ENCODE measurements at places on chromosomes 11 and 22.
A peak's percentile ranks its signal among the peaks of the same experiment; 100 is the strongest.

DNA sequence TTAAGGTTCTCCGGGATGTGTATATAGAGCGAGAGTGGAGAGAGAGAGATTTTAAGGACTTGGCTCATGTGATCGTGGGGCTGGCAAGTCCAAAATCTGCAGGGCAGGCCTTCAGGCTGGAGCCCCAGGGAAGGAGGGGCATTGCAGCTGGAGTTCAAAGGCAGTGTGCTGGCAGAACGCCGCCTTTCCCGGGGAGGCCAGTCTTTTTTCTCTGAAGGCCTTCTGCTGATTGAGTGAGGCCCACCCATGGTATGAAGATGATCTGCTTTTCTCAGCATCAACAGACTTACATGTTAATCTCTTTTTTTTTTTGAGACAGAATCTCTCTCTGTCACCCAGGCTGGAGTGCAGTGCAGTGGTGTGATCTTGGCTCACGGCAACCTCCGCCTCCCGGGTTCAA lies 25.4 kb downstream of the FBLN1 start:
- DNase-seq = no peak

GRCh38 chr11:104625246-104625645 lies 273.0 kb downstream of the CASP12 start:
- DNase-seq = no peak

GRCh38 chr11:122709039-122709760 lies 53.7 kb downstream of the UBASH3B start:
- no peak for DNase-seq

- DNase-seq = no peak
Observed at GRCh38 chr11:65334696-65335295, 1.1 kb downstream of the DPF2 start.

- DNase-seq = no peak
Observed at GRCh38 chr11:19442554-19442910, 201.8 kb upstream of the E2F8 start.

DNA sequence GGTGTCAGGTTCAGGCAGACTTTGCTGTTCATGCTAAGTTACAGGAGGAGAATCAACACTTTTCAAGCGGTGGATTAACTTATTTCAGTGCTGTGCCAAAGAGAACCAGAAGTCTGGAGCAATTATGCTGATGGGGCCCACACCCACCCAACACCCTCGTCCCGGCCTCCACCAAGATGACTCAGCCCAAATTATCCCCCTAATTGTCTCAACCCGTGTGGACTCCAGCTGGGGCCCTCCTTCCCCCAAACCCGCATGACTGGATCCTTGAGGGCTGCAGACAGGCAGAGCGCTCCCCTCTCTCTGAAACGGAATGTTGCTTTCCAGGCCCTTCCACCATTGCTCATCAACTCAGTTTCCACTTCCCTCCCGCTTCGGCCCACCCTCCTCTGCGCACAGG lies 34.6 kb upstream of the MN1 start:
- DNase-seq = no peak

GRCh38 chr11:77530879-77531278 lies 57.0 kb upstream of the PAK1 start:
- no peak for DNase-seq

DNA sequence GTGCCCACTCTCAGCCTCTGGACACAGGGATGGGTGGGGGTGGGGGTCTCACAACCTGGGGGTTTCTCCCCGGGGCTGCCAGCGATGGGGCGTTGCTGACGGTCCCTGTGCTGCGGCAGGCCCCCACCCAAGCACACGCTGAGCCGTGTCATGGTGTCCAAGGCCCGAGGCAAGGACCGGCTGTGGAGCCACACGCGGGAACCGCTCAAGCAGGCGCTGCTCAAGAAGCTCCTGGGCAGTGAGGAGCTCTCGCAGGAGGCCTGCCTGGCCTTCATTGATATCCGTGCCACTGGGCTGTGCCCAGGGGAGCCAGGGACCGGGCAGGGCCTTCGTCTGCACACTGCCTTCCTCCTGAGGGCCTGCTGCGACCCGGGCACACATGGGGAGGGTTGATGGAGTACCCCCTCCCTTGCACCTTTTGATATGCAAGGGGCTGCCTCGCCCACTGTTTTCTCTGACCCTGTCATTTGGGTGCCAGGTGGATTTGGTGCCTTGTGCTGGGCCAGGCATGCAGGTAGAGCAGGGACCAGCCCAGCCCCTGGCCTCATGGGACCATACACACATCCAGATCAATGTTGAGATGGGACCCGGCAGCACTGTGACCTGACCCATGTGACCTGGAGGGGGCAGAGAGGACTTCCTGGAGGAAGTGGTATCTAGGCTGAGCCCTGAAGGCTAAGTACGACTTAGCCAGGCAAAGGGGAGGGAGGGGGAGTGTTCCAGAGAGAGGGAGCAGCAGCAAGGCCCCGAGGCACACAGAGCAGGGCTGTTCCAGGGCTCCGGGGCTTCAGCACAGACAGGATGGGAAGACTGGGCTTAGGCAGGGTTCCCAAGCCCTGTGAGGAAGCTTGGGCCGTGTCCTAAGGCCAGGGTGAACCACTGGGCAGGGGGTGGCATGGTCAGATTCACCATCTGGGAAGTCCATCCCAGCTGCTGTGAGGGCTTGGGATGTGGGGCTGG lies 75.2 kb downstream of the MYO7A start:
- DNase-seq = no peak

DNA sequence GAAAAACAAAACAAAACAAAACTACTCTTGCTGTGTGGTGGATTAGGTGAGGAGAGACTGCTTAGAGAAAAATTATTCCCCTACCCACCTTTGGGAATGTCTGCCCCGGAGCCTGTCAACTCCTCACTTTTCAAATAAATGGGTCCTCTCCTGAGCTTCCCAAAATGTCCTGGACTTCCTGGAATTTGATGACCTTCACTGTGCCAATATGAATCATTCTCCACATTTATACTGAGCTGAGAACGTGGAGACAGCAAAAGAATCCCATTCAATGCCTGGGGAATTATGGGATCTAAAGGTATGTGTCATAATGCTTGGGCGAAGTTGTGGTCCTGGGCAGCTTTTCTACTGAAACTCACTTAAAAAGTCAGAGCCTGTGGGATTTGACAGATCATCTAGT lies 136.8 kb downstream of the KIF18A start:
- DNase-seq = no peak

DNA sequence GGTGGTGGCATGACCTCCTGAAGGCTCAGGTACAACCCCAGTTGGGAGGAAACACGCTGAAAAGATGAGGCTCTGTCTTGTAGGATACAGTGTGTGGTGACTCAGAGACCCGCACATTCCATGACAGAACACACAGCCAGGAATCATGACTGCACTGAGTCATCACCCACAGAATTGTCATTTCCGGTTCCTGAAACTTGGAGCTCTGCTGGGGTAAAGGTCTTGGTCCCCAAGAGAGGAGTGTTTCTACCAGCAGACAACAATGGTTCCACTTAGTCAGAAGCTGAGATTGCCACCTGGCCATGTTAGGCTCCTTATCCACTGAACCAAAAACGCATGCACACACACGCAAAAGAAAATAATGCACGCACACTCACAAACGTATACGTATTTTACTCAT lies 31.5 kb upstream of the CYB5R3 start:
- peak; percentile 27 for DNase-seq

DNA sequence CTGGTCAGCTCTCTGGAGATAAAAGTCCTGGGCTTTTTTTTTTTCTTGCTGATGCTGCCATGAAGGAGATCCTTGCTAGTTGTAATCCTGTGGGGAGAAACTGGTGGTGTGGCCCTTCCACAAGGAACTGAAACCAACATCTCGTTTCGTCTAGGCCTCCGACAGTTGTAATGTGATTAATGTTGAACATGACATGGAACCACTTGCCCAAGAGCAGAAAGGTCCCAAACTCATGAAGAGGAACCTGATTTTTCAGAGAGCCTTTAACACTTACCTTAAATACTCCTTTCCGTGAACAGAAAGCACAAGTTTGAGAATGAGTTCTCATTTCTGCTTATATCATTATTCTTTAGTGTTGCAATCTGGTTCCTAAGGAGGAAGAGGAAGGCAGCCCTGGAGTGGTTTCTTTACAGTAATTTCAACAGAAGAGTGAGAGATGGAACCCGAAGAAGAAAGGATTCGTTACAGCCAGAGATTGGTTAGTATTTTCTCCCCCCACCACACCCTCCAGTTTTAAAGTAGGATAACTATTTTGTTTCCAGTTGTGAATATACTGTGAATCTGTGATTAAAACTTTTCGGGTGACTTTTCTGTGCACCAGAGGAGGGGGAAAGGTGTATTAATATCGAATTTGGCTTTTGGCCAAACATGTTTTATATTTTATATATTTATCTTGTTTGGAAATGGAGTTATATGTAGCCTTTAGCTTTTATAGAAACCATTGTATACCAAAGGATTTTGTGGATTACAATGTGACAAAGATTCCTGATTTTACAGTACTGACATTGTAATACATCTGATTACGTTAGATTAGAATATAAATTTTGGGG lies 2.0 kb downstream of the KDM2A start:
- DNase-seq = peak; percentile 30

DNA sequence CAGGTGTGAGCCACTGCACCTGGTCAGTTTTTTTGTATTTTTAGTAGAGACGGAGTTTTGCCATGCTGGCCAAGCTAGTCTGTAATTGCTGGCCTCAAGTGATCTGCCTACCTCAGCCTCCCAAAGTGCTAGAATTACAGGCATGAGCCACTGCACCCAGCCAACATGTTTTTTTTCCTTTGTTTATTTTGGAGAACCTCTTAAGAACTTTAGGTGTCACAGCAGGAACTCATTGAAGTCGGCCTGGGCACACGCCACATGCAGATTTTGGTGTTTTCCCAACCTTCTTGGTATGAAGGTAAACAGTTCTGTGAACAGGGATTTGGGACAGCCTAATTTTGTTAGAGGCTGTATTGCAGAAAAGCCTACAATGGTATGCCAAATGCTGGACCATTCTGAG lies 9.4 kb downstream of the DIXDC1 start:
- no peak for DNase-seq

GRCh38 chr22:22942511-22943329 lies 55.1 kb downstream of the IGLL5 start:
- DNase-seq = peak; percentile 88

DNA sequence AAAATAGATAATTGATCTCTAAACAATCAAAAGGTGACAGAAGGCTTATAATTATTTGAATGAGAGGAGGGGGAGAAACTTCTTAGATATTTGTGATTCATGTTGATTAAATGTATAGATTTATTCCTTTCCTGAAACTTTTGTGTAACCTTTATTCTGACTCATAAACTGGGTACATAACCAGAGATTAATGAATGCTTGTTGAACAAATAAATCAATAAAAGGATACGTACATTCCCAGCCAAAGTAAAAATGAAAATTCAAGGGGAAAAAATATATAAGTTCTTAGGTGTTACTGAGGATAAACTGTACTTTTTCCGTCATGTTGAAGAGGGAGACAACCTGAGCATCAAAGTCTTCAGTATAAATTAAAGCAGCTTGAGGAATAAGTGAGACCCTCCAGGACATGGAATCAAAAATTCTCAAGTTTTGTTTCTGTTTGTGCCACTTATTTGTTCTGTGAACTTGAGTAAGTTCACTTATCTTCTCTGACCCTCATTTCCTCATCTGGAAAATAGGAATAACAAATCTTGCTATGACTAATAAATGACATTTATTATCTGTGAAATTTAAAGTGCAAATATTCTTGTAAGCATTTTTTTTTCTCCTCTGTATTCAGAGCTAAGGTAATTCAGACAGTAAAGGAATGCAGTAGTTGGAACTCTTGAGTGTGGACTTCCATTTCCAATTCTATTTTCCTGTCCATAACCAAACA lies 195.4 kb downstream of the METTL15 start:
- no peak for DNase-seq

GRCh38 chr11:45660729-45661438 lies 4.5 kb downstream of the CHST1 start:
- DNase-seq = no peak

- DNase-seq = no peak
Observed at GRCh38 chr11:59992425-59992824, 24.6 kb upstream of the OOSP4B start.

DNA sequence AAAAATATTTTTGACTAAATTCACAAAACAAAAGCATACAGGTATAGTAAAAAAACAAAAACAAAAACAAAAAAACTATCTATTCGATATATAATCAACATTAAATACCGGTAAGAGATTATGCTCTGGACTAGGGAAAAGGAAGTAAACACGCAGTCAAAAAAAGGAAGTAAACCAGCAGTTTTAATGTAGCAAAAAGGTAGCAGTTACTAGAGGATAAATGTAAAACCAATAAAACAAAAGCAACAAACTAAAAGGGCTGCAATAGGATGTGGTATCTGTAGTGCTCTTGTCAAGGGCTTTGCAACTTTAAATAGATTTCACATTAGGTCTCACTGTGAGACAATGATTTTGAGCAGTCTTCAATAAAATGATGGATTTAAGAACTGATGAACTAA lies 2.4 kb downstream of the TRIM22 start:
- no peak for DNase-seq

- no peak for DNase-seq
Observed at GRCh38 chr22:38068641-38069371, 11.6 kb downstream of the PICK1 start.

DNA sequence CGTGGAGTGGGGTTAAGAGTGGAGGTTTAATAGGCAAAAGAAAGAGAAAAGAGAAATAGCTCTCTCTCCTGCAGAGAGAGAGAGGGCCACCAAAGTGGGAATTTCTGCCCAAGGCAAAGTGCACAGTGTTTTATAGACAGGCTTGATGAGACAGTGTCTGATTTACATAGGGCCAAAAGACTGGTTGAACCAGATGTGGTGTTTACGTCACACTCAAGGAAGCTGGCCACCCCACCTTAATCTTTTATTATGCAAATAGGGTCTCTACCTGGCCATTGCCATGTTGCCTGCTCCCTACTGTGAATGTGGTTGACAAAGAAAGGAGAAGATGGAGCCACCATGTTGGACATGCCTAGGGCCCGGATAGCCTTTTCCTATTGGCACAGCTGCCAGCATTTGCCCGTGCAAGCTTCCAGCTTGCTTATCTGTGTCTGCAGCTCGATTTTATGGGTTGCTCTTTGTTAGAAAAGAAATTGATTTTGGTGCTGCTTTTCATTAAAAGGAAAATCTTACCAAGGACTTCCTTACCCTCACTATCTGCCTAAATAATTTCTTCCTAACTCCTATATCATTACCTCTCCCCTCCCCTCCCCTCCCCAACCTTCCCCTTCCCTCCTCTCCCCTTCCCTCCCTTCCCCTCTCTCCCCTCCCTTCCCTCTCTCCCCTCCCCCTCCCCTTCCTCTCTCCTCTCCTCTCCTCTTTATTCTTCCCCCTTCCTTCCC lies 436.0 kb downstream of the NELL1 start:
- DNase-seq = no peak

- peak; percentile 69 for DNase-seq
Observed at GRCh38 chr11:67053896-67054329, 2.7 kb upstream of the RHOD start.

DNA sequence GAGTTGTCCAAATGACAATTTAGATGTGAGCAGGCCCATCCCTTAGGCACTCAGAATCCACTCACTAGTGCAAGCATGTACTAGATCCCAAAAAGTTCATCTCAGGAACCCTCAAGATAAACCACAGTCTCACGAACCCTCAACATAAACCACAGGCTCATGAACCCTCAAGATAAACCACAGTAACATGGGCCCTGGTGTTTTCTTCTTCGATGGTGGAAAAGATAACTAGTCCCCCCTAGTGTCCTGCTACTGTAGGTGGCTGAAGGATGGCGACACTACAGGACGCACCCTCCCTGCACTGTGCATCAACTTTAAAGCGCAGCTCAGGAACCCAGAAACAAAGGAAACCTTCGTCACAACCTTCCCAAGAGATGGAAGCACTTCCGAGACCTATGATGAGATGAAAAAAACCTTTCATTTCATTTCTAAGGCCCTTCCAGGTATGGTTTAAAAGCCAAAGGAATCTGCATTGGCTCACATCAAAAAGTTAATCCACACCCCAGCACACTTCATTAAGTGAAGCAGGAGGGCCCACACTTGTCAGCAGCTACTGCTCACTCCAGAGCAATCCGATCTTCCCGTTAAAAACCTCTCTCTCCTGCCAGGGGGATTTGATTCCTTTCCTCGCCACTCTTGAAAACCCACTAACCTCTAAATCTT lies 2.4 kb downstream of the LARGE1 start:
- DNase-seq = no peak

Data from stimulated activated CD4-positive, alpha-beta T cell treated with anti-CD3 and anti-CD28 coated beads, Interleukin-15, amount 100 ng/mL, for 24 hours (primary cell).